Effector CD4-positive, alpha-beta T cell (primary cell): ENCODE measurements at places on chromosomes 1 and 21.

GRCh38 chr1:63328122-63328521 lies 5.8 kb downstream of the FOXD3 start:
- no peak for DNase-seq

DNA sequence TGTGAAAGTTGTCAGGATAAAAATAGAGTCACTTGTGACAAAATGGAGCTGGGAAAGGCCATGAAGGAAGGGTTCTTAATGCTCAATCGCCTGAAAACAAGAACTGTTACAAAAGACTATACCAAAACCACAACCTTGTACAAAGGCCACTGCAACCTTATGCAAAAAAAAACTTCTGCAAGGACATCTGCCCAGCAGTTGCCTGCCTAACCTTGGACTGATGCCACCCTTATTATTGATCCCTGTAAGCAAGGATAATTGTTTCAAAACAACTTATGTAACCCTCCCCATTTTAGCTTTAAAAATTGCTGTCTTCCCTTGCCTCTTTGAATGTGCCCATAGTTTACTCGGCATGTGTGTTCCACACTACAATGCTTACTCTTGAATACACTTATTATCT lies 5.7 kb downstream of the ALG14 start:
- no peak for DNase-seq

DNA sequence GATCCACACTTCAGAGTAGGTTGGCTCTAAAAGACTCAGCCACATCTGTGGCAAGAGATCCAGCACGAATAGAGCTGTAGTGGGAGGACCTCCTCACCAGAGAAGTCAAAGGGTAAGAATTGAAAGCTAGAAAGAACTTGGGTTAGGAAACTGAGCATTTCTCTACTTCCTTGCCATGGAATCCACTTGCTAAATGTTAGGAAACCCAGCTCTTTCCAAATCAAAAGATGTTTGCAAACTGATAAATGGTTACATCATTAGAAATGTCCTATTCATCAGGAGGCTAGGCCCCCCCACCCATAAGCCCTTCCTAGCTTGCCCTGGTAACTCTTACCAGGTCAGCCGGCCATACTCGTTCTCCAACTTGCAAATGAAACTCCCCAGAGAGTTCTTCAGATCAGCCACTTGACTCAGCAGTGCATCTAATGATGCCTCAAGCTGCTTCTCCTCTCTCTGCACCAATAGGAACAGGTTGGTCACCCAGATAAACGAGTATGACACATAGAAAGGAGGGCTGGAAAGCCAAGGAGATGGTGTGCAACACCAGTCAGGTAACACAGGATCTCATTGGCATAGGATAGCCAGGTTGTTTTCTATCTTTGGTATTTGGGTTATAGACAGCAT lies 1.5 kb downstream of the MED8 start:
- DNase-seq = no peak

- no peak for DNase-seq
Observed at GRCh38 chr1:78279051-78279450, 211.7 kb upstream of the PTGFR start.

DNA sequence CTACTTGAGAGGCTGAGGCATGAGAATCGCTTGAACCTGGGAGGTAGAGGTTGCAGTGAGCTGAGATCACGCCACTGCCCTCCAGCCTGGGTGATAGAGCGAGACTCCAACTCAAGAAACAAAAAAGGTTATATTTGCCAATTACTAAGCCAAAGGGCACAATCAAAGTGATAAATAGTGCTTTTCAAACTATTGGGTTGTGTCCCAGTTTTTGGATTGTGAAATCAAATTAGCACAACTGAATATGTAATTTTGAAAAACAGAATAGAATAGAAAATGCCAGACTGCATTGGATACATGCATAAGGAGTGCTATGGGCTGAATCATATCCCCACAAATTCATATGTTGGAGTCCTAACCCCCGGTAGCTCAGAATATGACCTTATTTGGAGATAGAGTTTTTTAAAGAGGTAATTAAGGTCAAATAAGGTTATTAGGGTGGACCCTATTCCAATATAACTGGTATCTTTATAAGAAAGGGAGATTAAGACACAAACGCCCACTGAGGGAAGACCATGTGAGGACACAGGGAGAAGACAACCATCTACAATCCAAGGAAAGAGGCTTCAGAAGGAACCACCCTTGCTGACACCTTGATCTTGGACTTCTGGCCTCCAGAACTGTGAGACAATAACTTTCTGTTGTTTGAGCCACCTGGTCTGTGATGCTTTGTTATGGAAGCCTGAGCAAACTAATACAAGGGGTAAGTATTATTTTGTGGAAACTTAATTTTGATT lies 42.9 kb upstream of the HUNK start:
- DNase-seq = no peak

GRCh38 chr1:98893371-98893770 lies 111.3 kb downstream of the PLPPR5 start:
- DNase-seq = no peak

DNA sequence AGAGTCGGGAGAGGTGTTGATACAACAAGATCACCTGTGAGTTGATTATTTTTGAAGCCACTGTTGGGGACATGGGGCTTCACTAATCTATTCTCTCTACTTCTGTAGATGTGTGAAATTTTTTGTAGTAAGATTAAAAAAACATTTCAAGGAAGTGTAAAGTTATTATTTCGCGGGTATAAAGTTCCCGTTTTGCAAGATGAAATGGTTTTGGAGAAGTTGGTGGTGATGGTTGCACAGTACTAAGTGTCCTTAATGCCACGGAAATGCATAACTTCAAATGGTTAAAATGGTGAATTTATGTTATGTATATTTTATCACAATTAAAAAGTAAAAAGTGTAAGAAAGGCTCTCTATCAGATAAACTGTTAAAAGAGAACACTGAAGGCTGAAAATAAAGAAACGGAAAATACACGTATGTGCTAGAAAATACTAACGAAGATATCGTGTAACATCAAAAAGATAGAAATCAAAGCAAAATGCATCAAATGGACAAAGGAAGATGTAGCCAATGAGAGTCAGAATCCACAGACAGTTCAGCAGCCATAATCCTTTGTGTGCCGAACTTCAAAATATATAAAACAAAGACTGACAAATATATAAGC lies 2.9 kb upstream of the ITGB2 start:
- no peak for DNase-seq

DNA sequence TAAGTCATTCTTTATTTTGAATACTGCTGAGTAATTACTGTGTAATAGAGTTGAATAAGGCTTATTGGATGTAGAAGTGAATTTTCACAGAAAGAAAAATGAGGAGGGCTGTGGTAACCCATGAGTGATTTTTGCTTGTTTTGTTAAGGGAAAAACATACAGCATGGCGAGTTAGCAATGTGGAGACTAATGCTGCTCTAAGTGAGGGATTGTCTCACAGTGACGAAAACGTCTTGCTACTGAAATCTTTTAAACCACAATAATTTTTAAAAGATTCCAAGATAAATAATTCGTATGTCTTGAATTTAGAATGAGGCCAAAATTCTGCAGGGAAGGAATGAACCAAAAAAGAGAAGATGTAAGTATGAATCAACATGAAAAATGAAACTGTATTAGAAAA lies 16.2 kb upstream of the PLA2G4A start:
- DNase-seq = no peak

DNA sequence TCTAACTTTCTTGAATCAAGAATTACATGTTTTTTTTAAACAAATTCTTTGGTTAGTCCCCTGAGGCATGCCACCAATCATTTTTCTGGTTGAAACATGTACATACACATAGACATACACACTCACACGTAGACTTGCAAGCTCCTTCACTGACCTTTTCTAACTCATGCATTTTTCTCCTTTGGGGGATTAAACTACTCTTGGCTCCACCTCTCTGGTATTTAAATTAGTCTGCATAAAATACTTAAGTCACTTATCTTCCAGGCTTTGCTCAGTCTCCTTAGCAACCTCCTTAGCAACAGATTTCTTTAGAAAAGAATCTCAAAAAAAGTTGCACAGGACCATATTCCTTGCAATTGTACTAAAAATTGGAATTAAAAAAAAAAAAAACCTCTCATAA lies 440.9 kb upstream of the LRRC7 start:
- DNase-seq = no peak

- DNase-seq = no peak
Observed at GRCh38 chr1:17873007-17873675, 118.0 kb downstream of the ACTL8 start.

- no peak for DNase-seq
Observed at GRCh38 chr1:2003541-2004131, at the start of gene CFAP74. Gene CFAP74 (minus strand): TSS chr1:2003786. CDS start chr1:1990956, 12,830 bp downstream.
